Tibial nerve (tissue), 4 donors: ENCODE measurements at places on chromosomes 2 and 18.

- DNase-seq: no peak
- no peaks in the 10 kb centered on the region for H3K27me3 ChIP-seq
- no peak overlapping the region for H3K4me3 ChIP-seq
- H3K27ac ChIP-seq: no peak overlapping the region
- no peaks in the 10 kb centered on the region for H3K4me1 ChIP-seq
Observed at GRCh38 chr18:36772241-36772723, 56.5 kb downstream of the TPGS2 start.

GRCh38 chr18:21341141-21341540, 99.1 kb downstream of the GREB1L start:
- no peaks in the 10 kb centered on the region for H3K27me3 ChIP-seq
- H3K36me3 ChIP-seq: no peaks in the 10 kb centered on the region
- H3K27ac ChIP-seq: no peak overlapping the region
- H3K4me3 ChIP-seq: no peak overlapping the region
- DNase-seq: no peak
- no peaks in the 10 kb centered on the region for H3K4me1 ChIP-seq

DNA sequence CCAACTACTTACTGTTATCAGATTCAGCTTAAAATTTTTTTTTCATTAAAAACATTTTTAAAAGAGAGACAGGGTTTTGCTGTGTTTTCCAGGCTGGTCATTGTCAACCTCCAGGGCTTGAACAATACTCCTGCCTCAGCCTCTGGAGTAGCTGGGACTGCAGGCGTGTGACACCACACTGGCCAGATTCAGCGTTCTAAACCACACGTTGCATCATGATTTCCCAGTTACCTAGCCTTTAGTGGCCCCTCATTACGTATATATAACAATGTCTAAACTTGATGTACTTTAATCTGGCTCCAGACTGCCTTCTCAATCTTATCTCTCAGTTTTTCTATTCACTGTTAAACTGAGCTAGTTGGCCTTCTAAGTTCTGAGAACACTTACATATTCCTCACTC, 89.6 kb downstream of the COMMD1 start:
- H3K4me3 ChIP-seq: no peak overlapping the region
- no peaks in the 10 kb centered on the region for H3K27me3 ChIP-seq
- H3K4me1 ChIP-seq: no peaks in the 10 kb centered on the region
- H3K36me3 ChIP-seq: no peaks in the 10 kb centered on the region

DNA sequence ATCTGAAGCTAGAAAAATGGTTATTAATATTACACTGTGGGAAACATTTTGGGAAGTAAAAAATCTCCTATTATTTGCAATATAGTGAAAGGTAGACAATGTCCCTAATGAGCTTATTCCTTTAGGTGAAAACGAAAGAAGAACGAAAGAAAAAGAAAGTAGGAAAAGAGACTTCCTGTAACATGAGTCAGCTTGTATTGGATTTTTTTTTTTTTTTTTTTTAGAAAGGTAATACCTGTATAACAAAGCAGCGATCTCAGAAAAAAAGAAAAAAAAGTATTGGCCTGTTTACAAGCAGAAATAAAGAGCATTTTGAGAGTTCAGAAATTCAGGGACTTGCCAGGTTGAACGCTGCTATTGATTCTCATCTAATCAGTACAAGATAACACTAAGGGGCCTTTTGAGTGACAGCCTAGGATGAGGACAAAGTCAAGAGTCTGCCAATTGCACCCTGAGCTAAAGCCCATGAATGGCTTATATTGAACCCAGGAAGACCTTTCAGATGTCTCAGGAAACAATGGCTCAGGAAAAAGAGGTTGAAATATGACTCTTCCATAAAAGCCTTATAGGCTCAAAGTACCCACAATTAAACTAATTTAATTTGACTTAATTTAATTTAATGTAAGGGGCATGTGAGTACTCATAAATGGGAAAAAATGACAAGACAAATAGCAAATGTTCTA, 615.6 kb upstream of the CDH2 start:
- H3K4me1 ChIP-seq: no peaks in the 10 kb centered on the region
- no peaks in the 10 kb centered on the region for H3K27me3 ChIP-seq
- no peaks in the 10 kb centered on the region for H3K36me3 ChIP-seq
- H3K4me3 ChIP-seq: no peak overlapping the region
- no peak overlapping the region for H3K27ac ChIP-seq
- DNase-seq: no peak

- H3K36me3 ChIP-seq: no peaks in the 10 kb centered on the region
- peaks cover 81% of the 10 kb centered on the region for H3K4me1 ChIP-seq
Observed at GRCh38 chr2:207132019-207132418, 33.7 kb downstream of the KLF7 start.

DNA sequence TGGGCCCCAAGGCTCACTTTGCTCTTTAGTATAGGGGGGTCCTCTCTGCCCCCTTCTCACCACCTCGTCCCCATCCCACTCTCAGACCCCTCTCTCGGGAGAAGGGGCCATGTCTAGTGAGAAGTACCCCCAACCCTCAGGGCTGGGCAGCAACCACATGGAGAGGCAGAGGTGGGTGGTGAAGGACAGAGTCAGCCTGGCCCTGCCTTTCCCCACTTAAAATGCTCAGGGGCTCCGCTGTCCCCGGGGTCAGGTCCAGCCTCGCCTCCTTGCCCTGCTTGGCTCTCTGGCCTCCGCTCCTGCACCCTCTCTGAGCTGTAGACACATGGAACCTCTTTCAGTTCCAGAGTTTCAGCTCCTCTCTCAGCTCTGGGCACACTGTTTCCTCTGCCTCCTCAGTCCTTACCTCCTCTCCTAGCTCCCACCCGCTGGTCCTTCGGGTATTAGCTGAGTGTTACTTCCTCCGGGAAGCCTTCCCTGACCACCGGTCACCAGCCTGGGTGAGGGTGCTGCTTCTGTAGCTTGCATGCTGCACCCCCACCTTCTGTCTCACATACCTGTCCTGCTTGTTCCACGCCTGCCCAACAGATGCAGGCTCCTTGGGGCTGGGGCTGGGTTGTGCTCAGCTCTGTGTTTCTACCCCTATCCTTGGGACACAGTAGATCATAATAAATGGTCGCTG, 79.5 kb upstream of the OTOF start:
- H3K27ac ChIP-seq: no peak overlapping the region
- peaks cover 43% of the 10 kb centered on the region for H3K27me3 ChIP-seq
- H3K4me3 ChIP-seq: no peak overlapping the region
- DNase-seq: no peak
- H3K4me1 ChIP-seq: no peaks in the 10 kb centered on the region

DNA sequence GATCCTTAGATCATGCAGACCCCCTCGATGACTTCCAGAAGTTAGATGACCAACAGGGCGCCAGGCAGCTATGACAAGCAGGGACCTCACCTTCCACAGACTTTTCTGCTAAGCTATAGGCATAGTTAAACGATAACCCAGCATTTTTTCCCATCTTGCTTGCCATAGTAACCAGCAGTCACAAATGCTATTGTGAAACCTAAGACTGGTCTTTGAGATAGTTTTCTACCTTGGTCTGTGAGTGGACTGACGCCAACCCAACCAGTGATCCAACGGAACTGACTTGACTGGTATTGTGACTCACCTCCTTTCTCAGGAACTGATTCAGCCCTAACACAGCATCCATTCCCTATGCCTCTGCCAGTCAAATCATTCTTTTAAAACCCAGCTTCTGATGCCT, 361.2 kb downstream of the LRRTM4 start:
- no peaks in the 10 kb centered on the region for H3K4me1 ChIP-seq
- no peaks in the 10 kb centered on the region for H3K27me3 ChIP-seq
- no peak for DNase-seq
- no peak overlapping the region for H3K27ac ChIP-seq
- H3K4me3 ChIP-seq: no peak overlapping the region
